ENCODE measurements at places on chromosomes 2 and 18.
A peak's percentile ranks its signal among the peaks of the same experiment; 100 is the strongest.

DNA sequence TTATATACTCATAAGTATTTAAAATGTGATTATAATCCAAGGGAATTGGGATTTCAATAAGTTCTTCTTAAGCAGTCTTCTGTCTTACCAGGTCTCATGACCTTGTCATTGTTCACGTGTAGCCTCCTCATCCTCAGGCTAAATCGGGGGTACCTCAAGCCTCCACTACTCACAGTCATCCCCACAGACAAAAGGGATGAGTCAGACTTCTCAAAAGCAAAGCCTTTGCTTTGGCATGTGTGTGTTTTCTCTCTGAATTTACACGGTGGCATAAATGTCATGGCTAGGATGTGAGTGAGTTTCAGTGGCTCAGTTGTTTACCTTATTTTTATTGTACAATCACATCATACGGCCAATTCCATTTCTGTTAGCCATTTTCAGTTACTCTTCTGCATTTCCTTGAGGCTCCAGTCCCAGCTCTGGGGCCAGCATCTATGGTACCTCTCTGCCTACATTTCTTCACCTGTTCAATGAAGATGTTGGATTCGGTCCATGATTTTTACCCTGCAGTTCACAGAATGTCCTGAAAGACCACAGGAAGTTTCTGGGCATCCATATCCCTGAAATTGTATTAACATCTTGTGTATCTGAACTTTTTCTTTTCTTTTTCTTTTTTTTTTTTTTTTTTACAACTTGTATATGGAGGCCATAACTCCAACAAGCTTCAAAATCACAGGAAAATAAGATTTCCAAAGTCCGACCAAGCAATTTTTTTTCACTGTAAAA lies 195.3 kb downstream of the FHOD3 start:
- no peak for DNase-seq

- peak; percentile 10 for DNase-seq
Measured at GRCh38 chr18:23986600-23987359, 27.8 kb upstream of the TTC39C start.

DNA sequence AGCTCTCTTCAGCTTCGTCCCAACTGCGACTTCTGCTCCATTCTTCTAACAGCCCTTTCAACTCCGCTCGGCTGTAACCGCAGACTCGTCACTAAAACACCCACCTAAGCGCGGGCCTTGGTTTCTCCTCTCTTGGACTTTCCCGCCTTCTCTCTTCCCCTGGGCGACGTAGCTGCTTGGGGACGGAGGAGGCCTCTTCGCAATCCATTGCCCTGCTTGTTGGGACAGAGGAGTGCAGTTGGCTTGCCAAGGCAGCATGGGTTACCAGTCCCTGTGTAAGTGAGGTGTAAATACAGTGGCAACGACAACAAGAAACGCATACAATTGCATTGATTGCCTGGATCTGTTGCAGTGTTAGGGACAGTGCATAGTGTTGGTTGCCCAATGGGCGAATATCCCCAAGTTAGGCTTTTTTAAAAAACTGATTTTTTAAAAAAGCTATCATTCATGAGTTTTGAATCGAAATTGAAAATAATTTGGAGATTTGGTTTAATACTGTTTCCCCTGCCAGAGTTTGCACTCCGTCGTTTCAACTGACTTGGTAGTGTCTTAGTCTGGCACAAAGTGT lies 484 bp upstream of the DARS1 start:
- DNase-seq, result peak; percentile 81

GRCh38 chr2:113876503-113877387 lies 13.1 kb upstream of the ACTR3 start:
- DNase-seq, result peak; percentile 77

DNA sequence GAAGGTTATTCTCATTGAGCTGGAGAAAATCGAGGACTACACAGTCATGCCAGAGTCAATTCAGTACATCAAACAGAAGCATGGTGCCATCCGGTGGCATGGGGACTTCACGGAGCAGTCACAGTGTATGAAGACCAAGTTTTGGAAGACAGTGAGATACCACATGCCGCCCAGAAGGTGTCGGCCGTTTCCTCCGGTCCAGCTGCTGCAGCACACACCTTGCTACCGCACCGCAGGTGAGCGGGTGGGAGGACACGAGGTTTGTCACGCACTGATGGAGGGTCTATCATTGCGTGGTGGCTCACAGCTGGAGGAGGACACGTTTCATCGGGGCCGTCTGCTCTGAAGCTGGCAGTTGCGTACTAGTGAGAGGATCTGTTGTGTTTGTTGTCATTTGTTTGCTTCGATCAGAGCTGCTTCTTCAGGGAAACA lies 48.2 kb downstream of the IL1RL2 start:
- no peak for DNase-seq

GRCh38 chr18:22813648-22814328 lies 119.3 kb upstream of the RBBP8 start:
- DNase-seq, result no peak

GRCh38 chr2:109493176-109493935 lies 120.4 kb downstream of the SEPTIN10 start:
- no peak for DNase-seq

DNA sequence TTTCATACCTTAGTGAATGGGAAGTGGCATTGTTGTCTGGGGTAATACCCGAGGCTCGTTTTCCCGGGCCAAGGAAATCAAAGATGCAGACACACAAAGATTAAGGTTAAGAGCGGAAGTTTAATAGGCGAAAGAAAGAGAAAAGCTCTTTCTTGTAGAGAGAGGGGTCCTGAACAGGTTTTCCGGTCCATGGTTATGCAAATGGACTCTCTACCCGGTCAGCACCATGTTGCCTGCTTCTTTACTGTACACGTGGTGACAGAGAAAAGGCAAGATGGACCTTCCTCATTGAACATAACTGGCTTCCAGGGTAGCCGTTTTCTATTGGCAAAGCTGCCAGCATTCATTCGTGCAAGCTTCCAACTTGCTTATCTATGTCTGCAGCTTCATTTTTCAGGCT lies 2063.5 kb downstream of the SUCLG1 start:
- DNase-seq, result no peak

- DNase-seq, result no peak
Measured at GRCh38 chr2:179768765-179769164, 92.6 kb downstream of the ZNF385B start.

DNA sequence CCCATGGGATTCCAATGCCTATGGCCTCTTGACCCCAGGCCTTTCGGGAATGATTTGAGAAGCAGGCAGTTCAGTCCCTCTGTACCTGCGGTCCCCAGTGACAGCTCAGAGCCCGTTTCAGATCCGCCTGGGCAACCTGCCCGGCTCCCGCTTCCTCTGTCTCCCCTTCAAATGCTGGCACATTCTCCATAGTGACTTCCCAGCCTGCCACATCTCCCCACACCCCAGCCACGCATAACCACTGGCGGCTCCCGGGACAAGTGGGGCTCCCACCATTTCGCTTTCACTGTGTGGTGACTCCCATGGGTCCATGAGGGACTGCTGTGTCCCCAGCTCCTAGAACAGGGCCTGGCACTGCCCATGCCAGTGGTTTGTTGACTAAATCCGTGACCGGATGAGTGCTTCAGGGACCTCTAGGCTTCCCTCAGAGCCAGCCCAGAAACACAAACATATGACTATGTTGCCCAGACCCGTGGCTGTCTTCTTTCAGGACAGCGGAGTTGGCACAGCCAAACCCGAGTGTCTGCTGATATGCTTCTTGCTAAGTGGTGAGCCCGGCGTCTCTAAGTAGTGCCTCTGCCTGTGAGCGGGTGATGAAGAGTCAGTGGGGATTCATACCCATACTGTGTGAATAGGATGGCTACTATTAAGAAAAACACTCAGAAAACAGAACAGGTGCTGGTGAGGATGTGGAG lies 91.2 kb downstream of the GLI2 start:
- no peak for DNase-seq

DNA sequence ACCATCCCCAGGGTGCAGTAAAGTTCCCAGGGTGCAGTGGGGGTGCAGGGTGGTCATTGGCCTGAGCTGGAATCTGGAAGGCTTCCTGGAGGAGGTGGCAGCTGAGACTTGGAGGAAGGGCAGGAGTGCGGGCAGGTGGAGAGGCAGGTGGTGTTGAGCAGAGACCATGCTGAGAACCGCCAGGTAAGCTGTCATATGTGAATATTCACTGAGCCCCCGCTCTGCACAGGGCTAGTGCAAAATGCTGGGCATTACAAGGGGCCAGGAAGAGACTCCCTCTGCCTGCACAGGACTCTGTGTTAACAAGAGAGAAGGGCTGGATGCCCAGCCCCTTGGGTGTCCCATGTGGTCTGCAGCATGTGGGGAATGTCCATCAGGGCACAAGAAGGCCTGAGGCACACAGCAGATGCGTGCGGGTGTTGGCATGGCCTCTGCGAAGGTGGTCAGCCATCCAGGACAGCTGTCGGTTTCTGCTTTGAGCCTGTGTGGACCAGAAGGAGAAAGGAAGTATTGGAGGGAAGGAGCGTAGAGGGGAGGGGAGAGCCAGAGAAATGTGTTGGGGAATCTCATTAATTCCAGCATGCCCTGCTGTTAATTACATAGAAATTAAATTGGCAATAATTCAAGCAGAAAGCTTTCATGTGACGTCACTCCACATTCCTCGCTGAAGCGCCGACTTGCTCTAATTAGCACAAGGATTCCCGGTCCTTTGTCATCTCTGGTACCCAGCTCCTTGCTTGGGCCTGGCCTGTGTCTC lies 62.8 kb upstream of the OTOS start:
- no peak for DNase-seq

DNA sequence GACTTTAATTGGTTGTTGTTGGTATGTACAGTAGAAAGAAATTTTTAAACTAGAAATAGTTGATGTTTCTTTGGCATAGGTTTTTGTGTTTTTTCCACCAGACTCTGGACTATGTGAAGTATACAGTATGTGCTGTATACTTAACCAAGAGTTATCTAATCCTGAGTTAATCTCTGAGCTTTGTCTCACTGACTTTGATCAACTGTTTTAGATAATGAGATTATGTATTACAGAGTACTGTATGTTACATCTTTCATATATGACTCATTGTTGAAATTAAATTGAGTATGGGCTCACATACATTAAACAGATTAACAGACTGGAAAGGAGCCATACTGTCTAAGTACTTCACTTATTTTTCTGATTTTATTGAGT lies 38.0 kb downstream of the ACTR2 start:
- DNase-seq, result no peak

GRCh38 chr18:48399303-48400075 lies 9.7 kb downstream of the ZBTB7C start:
- no peak for DNase-seq

GRCh38 chr2:192126426-192126825 lies 68.3 kb downstream of the TMEFF2 start:
- DNase-seq, result no peak

DNA sequence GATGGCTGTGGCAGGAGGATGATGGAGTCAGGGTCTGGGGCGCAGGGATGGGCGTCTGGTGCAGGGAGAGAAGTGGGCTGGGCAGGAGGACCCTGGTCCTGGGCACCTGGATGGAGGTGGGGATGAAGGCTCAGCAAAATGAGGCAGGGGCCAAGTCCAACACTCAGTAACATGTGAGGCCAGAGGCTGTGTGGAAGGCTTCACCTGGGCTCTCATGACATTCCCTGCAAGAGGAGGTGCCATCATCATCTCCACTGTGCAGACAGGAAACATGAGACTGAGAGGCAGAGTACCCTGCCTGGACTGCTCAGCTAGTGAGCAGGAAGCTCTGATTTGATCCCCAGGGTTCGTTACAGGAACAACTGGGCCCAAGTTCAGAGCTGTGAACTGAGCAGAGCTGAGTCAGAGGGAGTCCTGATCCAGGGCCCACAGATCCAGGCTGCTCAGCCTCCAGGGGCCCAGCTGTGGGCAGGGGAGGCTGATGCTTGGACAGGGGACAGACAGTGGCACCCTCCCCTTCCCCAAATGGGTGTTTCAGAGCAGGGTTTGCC lies 36.9 kb downstream of the HJURP start:
- DNase-seq, result no peak

DNA sequence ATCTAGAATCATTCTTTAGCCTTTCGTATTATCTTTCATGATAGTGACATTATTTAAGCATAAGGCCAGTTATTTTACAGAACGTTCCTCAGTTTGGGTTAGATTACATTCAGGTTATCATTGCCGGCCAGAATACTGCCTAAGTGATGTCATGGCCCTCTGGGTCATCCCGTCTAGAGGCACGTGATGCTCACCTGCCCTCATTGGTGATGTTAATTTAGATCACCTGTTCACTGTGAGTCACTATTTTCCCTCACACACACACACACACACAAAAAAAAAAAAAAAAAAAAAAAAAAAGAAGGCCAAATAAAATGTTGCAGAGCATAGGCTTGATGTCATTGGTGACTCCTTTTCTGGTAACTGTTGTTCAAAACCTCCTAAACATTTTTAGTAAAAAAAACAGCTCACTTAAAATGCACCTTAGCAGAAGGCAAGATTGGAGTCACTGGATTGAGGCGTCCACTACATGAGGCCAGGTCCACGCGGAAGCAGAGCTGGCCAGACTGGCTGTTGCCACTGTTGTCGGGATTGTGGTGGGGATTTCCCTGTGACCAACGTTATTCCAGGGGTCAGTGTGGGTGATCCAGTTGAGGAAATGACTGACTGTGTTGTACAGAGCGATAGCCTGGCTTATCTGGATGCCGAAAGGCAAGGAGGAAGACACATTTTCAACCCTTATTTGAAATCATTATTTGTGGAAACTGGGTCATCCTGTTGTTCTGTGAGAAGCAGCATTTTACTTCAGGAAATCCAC lies 52.1 kb upstream of the CNGA3 start:
- DNase-seq, result no peak

GRCh38 chr18:25133879-25134278 lies 218.1 kb downstream of the ZNF521 start:
- DNase-seq, result no peak

DNA sequence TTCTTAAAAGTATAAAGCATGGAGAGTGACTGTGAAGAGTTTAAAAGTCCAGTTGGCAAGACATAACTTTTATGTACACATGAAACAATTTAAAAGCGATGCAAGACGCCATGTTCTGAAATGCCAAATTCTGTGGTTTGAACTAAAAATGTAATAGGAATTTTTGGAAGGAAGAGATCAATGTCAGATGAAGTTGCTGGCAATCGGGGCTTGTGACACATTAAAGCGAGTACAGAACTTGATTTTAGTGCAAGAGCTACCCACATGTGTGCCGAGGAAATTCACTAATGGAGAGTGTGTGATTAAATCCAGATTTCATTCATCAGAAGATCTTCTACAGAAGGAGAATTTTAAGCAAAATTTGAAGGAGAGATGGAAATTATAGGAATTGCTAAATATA lies 220.2 kb upstream of the CCDC68 start:
- DNase-seq, result no peak

All from stimulated activated naive CD4-positive, alpha-beta T cell treated with Interleukin-2 at 50 U/mL for 16 hours (primary cell).